ENCODE measurements at places on chromosomes 5 and 9.

DNA sequence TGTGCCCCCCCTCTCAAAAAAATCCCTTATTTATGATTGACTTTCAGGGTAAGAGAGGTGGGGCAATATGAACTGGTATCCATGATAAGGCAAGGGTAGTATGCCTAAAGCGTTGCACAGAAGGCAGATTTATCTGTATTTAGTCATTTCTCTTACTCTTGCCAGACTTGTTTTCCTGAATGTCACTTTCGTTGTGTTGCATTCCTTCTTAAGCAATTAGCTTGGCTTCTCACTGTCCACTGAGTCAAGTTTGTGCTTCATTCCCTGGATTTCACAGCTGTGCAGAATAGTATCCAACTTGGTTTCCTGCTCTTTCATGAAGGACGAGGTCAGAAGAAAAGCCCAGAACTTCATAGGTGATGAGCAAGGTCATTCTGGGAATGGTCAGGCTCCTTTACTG is 301.5 kb upstream of the ACTBL2 start:
- no peak for DNase-seq

DNA sequence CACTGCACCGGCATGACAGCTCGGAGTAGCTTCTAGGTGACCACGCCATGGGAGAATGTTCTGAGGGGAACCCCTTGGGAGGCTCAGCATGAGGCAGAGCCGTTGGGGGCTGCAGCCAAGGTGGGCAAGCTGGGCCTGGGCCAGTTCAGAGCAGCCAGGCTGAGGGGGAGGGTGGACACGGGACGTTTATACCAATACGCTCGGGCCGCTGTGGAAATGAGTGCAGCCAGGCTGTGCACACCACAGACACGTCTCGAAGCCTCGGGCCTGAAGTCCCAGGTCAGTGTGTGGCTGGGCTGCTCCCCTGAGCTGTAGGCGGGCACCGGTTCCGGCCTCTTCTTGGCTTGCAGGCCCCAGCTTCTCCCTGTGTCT is 28.9 kb upstream of the SLC12A7 start:
- DNase-seq, result no peak

- no peak for DNase-seq
These were observed 23.1 kb downstream of the GALNT12 start for GRCh38 chr9:98830554-98830953.

GRCh38 chr5:57986761-57987341 is 473.0 kb downstream of the PLK2 start:
- no peak for DNase-seq

GRCh38 chr5:133884569-133885311 is 83.7 kb downstream of the C5orf15 start:
- DNase-seq, result no peak

GRCh38 chr9:36318212-36318802 is 60.1 kb upstream of the GNE start:
- no peak for DNase-seq

GRCh38 chr9:133711428-133712220 is 26.5 kb downstream of the SARDH start:
- no peak for DNase-seq

DNA sequence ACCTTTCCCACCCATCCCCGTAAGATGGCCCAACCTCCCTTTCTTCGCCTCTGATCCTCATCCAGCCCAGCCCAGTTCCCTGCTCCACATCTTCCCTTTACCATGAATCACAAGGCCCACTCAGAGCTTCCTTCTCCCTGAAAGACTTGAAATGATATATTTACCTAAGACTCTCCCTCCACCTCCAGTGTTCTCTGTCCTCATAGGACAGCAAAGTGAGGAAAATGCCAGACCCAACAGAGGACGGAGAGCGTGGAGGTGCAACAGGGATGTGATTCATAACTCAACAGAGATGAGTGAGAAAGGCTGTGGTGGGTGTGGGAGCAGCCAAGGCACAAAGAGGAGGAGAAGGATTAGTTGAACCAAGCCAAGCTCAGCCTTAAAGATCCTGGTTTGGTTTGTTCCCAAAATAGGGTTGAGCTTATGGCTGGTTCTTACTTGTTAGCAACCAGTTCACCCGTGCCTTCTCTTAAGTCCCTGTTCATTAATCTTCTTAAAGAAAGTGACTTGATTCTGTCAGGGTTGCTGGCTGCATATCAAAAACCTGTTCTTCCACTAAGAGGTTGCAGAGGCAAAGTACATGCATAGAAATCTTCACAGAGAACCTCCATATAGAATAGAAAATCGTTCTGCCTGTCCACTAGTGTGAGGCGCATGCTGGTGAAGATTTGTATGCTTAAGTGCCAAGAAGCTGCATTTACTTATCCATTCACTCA is 183.2 kb downstream of the ACTL7B start:
- no peak for DNase-seq

DNA sequence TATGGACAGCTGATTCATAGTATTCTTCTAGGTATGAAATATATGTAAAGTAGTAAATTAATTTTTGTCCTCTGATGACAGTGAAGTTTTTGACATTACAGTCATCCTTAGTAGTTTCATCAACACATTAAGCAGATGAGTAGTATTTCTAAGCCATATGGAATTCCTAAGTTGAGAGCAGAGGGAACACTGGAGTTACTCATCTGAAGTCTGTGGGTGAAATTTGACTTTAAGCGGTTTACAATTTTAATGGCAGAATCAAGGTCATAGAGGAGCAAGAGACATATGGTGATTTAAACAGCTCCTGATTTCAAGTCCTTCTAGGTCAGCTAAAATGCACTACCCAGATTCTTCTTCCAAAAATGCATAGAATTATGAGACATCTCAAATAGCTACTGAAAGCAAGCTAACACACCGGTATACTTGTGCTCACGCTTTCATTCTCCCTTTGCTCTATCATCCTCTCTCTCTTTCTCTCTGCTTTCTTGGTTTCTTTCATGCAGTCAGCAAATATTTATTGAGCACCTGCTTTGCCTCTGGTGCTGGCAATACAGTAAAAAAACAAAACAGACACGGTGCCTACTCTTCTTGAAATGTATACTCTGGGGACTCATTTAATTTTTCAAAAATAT is 235.9 kb downstream of the FER start:
- no peak for DNase-seq

- no peak for DNase-seq
These were observed 50.1 kb downstream of the OSTF1 start for GRCh38 chr9:75138260-75139040.

- peak; percentile 13 for DNase-seq
These were observed 3.7 kb upstream of the SLC9A3 start for GRCh38 chr5:527646-528628.

DNA sequence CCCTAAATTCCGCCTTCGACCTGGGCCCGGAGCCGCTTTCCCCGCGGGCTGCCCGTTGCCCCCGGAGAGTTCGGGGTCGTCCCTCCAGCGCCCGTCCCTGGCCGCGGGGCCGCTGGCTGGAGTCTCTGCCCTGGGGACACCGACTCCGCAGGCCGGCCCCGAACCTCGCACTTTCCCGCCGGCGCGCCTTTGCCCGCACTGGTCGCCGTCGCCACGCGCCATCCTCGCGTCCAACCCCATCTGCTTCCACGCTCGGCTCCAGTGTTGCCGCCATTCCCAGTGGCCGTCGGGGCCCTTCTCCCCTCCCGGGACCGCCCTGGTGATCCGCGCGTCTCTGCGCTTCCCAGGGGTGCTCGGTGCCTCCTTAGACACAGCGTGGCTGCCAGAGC is 11.0 kb downstream of the LHX3 start:
- DNase-seq, result no peak

GRCh38 chr5:76528547-76529331 is 94.5 kb downstream of the F2RL2 start:
- DNase-seq, result no peak

DNA sequence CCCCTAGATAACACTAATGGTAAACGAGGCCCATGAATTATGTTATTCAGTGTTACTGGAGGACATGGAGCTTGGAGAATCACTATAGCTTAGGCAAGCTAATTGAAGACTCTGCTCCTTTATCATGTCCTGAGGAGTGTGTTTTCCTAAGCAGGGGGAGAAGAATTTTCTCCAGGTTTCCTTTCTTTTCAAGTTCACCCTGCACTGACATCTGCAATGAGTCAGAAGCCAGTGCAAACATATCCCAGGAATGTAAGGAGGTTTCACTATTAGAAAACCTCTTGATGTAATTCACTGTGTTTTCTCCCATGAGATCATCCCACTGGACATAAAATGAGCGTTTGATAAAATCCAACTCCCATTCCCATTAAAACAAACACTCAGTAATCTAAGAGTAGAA is 75.6 kb downstream of the DMRT2 start:
- no peak for DNase-seq

GRCh38 chr5:123088031-123088805 is 823 bp upstream of the PRDM6 start:
- no peak for DNase-seq

GRCh38 chr9:124217836-124218437 is 39.8 kb upstream of the NEK6 start:
- DNase-seq, result no peak

GRCh38 chr5:132204371-132205135 is 23.1 kb downstream of the P4HA2 start:
- no peak for DNase-seq

DNA sequence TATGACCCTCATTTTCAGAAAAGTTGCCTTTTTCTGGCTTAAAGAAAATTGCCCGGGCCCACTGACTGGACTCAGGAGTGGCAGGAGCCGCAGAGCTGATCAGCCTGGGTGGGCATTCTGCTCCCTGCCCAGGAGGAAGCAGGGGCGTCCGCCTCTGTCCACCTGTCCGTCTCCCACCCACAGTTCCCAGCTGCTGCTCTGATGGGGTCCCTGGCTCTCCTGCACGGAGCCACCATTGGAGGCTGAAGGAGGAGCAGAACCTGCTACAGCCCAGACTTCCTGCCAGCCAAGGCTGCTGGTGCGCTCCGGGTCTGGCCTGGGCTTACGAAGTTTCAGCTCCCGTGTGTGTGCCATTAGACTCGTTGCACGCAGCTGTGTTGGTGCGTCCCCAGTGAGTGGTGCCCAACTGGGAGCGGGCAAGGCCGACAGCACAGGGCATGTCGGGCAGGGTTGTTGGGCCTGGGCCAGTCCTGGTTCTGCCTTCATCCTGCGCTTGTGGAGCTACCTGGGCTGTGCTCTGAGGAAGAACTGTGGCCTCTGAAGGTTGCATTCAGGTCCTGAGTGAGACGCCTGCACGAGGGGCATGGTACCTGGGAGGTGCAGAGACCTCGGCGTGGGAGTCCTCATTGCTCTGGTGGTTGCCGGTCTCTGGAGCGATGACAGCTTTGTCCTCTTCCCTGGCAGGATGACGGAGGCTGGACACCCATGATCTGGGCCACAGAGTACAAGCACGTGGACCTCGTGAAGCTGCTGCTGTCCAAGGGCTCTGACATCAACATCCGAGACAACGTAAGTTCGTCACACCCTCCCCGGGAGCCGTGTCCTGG is 77.2 kb upstream of the CACNA1B start:
- DNase-seq, result no peak

DNA sequence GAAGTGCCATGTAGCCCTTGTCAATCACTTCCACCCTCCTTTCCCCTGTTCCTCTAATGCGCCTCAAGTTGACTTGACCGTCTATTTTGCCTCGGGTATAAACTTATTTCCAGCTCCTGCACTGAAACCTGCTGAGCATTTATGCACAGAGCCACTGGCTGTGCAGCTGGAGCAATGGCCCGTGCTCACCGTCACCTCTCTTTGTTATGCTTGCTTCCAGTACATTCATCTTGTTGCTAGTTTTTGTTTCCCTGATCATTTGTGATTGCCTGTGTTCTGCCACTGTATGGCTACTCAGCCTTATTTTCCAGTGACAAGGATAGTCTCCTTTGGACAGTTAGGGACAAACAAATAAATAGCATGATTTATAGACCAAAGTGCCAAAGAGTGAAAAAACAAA is 183.1 kb upstream of the C9orf72 start:
- DNase-seq, result no peak

GRCh38 chr9:9820436-9820835 is 792.4 kb downstream of the PTPRD start:
- DNase-seq, result no peak

DNA sequence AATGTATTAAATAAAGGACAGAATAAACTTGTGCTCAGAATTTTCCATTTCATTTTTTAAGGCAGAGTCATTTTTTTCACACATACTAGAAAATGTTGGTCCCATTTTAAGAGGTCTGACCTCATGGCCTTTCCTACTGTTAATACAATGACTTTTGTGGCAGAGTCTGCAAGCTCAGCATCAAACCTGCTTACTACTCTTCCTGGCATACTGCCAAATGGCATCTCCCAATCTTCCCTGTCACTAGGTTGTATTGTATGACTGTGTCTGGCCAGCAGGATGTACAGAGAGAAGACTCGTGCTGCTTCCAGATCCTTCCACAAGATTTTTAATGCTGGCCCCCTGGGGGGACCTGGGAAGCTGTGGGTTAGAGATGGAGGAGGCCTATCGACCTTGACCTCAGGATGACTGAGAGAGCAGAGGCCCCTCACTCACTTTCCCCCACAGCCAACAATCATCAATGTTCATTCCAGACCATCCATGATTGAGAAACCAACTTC is 64.7 kb downstream of the BARX1 start:
- no peak for DNase-seq

GRCh38 chr5:5979377-5979760 is 399.0 kb downstream of the MED10 start:
- no peak for DNase-seq

GRCh38 chr9:1759009-1759408 is 256.1 kb upstream of the SMARCA2 start:
- no peak for DNase-seq

DNA sequence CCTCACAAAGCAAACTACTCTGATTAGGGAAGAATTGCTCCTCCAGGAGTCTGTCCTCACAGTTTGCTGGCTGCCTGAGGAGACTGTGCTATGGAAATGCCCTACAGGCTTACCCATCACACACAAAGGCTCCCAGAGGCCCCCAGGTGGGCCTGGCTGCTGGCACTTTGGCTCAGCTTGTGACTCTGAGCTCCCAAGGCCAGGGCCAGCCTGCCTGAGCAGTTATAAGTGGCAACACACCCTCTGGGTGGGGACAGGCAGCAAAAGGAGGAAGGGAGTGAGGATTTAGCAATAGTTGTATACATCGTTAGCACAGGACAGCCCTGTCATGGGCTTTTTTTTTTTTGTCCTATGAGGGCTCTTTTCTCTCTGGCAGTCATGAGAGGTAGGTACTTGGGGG is 103.5 kb downstream of the DAPK1 start:
- DNase-seq, result no peak

DNA sequence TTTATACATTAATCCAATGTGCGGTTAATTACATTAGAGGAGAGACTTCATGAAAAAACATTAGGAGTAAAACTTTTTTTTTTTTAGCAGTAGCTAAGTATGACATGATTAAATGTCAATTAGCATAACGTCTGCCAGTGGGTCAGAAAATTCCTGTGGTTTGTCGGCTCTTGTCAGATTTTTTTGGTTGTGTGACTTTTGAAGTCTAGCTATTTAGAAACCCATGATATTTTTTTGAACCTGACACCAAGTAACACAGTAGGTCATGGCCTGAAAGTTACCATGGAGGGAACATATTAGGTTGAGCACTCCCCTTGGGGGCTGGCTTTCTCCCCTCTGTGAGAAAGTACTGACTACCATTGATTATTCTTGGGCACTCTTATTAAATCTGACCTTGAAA is 84.8 kb upstream of the ALDH1A1 start:
- no peak for DNase-seq
